ENCODE measurements at places on chromosomes 3 and 15.

DNA sequence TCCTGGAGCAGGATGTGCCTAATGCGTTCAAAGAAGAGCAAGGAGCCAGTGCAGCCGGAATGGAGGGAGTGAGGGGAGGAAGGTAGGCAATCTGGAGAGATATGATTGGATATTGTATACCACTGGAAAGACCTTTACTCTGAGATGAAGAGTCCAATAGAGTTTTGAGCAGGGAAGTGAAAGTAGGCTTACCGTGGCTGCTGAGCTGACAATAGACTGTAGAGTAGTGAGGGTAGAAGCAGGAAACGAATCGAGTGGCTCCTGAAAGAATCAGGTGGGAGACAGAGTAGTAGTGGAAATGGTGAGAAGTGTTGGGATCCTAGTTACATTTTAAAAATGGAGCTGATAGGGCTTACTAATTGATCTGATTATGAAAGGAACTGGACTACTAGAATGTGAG is 51.8 kb upstream of the NUDT16 start:
- no peak for DNase-seq

DNA sequence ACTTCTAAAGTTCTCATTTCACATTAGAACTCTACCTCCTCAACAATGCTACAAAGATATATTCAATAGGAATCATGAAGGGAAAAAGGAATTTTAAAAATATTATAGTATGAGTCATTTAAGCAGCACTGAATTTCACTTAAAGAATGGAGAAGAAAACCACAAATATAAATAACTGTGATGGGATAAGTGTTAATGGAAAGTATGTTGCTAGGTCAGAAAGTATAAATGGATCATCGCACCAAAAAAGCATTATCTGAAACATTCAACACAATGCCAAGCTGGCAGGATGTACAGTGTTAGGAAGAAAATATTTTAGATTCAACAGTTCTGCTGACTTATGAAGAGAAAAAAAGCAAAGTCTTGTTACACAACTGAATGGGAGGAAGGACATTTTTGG is 101.4 kb downstream of the TFG start:
- DNase-seq: no peak

GRCh38 chr3:127456471-127457093 is 134.0 kb downstream of the TPRA1 start:
- DNase-seq: no peak

- no peak for DNase-seq
These were observed 156.0 kb downstream of the AGBL1 start for GRCh38 chr15:86235667-86236066.

- no peak for DNase-seq
These were observed 42.1 kb downstream of the CTDSPL start for GRCh38 chr3:37903734-37904133.

- no peak for DNase-seq
These were observed 154.2 kb upstream of the SMAD3 start for GRCh38 chr15:66911131-66911700.

DNA sequence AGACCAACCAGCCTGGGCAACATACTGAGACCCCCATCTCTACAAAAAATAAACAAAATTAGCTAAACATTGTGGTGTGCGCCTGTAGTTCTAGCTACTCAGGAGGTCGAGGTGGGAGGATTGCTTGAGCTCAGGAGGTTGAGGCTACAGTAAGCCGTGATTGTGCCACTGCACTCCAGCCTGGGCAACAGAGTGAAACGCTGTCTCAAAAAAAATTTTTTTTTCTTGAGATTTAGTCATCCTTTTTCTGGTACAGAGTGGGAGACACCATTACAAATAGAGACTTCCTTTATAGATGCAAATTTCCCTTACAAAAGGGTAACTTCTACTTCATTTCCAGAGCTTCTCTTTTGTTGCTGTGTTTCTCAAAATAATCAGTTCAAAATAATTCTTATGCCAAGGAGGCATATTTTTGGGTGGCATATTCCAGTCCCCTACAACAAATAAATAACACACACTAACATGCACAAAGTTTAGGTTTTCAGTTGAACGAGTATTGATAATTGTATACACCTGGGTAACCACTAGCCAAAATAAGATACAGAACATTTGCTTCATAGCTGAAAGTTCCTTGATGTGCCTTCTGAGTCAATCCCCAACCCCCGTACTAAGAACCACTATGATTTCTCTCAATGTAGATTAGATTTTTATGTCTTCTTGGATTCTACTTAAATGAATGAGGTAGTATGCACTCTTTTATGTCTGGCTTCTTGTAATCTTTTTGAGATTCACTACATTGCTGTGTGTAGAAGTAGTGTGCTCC is 248.9 kb upstream of the PROK2 start:
- no peak for DNase-seq

- DNase-seq: no peak
These were observed 70.3 kb downstream of the TAMM41 start for GRCh38 chr3:11776346-11776745.

DNA sequence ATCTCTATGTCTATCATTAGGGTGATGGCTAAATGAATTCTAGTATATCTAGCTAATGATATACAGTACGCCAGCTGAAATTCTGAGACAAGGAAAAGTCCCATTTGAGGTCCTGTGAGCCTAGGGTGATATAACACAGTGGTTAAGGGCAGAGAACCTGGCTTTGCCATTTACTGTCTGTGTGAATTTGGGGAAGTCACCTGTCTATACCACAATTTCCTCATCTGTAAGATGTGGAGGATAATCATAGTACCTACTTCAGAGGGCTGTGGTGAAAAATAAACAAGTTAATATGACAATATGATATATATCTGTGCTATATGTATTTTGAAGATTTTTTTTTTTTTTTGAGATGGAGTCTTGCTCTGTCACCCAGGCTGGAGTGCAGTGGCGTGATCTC is 9.8 kb upstream of the ANKDD1A start:
- DNase-seq: no peak

DNA sequence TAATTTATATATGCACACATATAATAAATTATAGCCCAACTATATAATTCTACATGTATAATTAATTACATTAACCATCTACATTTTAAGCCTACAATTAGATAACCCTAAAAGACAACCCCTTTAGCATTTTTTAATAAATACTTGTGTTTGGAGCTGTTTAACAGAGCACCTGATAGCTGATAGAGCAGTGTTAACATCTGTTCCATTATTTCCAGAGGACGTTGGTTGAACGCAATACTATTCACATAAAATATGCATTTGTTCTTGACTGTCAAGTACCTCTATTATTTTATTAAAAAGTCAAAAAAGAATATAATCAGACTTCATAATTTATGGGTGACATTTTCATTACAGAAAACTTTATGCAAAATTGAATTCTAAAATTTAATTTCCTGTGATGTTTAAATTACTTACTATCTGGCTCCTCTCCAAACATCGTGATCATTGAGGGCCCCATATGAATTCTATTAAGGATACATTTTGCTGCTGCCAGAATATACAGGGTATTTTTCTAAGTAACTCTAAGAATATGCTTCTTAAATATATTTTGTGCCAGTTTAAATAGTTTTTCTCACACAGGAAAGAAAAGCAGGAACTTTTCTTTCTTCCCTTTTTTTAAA is 234.3 kb downstream of the SHOX2 start:
- DNase-seq: no peak

DNA sequence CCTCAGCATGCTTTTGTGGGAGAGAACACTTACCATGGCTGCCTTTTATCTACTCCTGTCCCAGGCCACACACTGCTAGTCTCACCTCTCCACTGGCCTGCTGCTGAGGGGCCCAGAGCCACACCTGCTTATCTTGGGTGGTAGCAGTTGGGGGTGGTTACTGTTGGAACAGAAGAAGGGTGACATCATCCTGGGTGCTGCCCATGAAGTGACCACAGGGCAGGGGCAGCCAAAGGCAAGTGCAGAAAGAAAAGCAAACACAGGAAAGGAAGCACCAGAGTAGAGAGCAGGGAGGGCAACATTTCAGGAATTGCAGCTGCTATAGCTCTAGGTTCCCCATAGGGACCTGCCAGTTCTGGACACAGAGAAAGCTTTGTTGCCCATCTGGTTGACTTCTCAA is 345.2 kb downstream of the VPS13C start:
- DNase-seq: no peak

DNA sequence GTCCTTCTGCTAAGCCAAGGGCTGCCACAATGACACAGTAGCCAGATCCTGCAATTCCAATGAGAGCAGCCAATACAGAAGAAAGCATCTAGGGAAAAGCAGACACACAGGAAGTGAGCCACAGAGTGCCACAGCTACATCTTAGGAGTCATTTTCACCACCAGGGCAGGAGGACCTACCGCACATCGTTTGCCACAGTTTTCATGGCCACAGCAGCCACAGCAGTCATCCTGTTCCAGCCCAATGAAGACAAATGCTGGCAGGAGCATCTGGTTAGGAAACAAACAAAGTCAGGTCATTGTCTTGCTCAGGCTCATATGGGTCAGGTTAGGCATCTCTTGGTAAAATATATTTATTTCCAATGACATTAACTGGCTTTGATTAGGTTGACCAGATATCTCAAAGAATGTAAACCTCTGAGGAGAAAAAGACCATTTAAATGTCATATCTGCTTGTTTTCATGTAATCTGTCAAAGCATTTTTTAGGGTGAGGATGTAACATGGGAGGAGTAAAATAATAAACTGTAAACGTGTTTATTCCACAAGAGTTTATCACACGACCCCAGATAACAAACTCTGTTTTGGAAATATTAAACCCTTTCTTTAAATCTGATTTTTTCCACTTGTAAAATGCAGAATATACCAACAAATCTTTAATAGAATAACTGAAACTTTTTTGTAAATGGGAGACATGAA is 1.8 kb downstream of the TM4SF1 start:
- no peak for DNase-seq

GRCh38 chr3:42025370-42026138 is 63.7 kb upstream of the ULK4 start:
- DNase-seq: peak; percentile 79

DNA sequence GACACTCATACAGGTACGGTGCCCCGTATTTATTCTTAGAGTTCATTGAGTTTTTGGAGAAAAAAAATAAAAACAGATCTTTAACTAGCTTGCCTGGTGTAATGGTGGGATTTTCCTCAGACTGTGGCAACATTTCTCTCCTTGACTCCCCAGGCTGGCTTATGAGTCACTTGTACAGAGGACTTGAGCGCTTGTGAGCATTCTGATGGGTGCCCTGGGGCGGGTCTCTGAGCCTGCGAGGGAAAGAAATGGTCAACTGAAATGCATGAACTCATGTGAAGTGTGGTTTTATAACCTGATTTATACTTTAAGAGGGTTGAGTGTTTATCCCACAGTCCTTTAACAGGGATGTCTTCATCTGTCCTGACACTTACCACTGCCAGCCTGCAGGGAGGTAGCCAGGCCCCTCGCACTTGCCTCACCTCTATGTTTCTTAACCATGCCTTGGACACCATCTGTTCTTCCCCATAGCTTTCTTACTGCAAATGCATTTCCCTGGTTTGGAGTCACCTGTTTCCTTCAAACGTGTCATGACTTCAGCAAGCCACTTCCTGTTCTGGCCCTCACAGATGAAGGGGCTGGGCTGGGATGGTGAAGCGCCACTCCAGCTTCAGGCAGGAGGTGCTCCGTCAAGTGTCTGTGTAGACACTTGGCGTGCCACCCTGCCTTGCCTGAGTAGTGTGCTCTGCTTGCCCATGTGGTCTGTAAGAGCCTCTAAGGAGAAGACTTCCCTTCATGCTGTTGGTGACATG is 118.7 kb downstream of the PDE8A start:
- no peak for DNase-seq

DNA sequence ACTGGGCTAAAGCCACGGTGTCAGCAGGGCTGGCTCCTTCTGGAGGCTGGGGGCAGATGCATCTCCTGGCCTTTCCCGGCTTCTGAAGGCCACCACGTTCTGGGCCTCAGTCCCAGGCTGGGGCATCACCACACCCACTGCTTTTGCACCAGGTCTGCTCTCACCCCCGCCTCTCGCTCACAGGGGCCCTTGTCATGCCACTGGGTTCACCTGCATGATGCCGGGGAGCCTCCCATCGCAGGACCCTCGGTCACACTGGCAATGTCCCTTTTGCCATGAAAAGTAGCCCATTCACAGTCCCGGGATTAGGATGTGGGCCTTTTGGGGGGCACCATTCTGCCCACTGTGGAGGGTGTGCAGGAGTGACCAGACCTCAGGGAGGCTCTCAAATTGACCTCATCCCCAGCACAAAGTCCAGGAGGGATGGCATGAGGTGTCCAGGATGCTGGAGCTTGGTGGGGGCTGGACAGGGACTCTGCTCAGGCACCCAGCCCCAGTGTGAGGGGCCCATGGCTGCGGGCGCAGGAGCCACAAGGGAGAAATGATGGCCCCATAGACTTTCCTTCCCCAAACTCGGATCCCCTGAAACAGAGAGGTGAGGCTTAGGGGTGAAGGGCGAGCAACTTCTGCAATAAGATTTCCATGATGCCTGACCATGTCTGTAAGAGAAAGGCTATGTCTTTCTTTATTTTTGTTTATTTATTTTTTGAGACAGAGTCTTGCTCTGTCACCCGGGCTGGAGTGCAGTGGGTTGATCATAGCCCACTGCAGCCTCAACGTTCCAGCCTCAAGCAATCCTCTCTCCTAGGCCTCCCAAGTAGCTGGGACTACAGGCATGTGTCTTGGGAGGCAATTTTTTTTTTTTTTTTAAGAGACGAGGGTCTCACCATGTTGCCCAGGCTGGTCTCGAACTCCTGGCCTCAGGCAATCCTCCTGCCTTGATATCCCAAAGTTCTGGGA is 189.1 kb downstream of the GOLGA6L6 start:
- no peak for DNase-seq

DNA sequence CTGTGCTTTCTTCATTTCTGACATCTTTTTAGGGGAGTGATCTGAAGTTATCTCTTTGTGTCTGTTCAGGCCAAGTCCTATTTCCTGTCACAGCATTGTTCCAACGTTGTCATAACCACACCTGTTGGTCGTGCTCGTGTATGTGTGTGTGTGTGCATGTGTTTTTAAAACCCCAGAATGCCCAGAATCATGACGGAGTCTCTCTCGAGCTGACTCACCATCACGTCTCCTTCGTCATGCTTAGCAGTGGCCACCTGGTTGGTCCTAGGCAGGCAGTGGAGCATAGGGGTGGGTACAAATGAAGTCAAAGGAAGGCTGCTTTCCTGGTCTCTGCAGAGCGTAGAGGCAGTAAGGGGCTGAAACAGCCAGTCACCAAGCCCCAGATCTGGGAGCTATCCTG is 126.8 kb upstream of the ABHD17C start:
- DNase-seq: no peak

- no peak for DNase-seq
These were observed 7.2 kb upstream of the MAP4 start for GRCh38 chr3:48023377-48023776.

Data from NCI-H524 treated with DMSO at 0.1 percent for 48 hours (cell line).